ENCODE measurements at places on chromosomes 7 and 10.

- peak; percentile 36 for DNase-seq
These were observed 609 bp downstream of the DOCK4 start for GRCh38 chr7:112205343-112206237.

DNA sequence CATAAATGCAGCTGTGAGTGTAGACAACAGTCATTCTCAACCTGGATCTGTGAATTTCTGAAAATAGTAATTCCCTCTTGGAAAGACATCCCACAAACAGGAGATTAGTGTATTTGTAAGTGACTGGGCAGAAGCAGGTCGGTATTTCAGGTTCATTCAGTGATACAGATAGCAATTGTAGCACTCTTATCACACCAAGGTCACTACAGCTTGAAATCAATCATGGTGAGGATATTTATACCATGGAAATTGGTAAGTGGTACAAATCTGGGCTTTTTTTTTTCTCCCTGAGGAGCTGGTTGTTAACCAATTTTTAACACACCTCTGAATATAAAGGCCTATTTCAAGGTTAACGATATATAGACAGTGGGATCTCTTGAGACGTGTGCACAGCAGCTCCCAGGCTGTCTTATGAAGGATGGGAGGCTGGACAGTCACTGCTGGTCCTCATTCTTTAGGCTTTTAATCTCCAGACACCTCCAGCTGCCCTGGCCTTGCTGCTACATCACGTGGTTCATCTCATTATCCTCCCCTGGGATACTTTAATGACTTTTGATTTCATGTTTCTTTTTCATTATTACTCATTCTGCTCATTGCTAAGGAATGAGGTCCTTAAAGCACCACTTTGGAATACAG is 87.1 kb downstream of the ITGA8 start:
- DNase-seq, result no peak

- DNase-seq, result no peak
These were observed 165.8 kb upstream of the KLF14 start for GRCh38 chr7:130899638-130900401.

- DNase-seq, result no peak
These were observed 7.1 kb downstream of the UBE2D1 start for GRCh38 chr10:58341947-58342346.

- no peak for DNase-seq
These were observed 1.7 kb upstream of the UPP1 start for GRCh38 chr7:48087349-48087748.

GRCh38 chr7:38153515-38153914 is 24.5 kb upstream of the STARD3NL start:
- DNase-seq, result no peak

- peak; percentile 15 for DNase-seq
These were observed 115.0 kb downstream of the ADCY1 start for GRCh38 chr7:45689011-45689796.

DNA sequence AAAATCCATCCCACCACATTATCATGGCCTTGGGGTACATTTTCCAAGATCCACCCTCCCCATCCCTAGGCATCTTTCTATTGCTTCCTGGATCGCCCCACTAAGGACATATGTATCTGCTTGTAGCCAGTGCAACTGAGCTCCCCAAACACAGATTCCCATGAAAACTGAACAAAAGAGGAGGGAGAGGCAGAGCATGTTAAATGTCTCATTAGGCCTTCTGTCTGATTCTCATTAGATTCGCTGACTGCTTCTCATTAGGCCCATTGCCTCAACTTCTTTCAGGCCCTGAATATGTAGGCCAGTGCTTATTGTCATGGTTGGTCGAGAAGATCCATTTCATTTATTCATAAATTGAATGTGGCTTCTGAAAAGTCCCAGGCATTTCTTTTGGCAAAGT is 698.9 kb downstream of the INHBA start:
- no peak for DNase-seq

DNA sequence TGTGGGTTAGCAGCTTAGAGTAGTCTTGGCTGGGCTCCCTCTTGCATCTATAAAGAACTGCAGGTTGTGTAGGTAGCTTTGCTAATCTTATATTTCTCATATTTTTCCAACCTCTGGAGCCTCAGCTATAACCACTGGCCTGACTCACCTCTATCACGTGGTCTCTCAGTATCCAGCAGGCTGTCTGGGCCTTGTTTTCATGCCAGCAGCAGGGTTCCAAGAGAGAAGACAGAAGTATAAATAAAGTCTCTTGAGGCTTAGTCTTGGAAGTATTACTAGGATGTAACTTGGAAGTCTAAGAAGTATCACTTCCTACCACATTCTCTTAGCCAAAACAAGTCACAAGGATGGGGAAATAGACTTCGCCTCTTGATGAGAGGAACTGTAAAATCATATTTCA is 73.3 kb downstream of the WIPF3 start:
- no peak for DNase-seq

DNA sequence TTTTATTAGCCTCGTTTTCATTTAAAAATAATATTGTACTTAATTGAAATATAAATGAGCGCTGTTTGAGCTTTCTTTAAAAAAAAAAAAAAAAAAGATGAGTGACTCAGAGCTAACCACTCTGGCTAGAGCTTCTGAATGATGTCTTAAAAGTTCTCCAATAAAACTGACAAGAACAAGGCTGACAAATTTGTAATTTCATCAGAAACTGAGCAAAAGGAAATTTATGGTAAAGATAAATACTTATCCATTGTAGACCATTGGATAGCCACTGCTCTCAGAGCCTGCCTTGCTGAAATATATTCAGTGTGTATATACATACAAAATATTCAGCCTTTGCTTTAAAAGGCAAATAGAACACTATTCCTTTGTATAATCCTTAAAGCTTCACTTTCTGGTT is 91.2 kb upstream of the OIT3 start:
- DNase-seq, result no peak

DNA sequence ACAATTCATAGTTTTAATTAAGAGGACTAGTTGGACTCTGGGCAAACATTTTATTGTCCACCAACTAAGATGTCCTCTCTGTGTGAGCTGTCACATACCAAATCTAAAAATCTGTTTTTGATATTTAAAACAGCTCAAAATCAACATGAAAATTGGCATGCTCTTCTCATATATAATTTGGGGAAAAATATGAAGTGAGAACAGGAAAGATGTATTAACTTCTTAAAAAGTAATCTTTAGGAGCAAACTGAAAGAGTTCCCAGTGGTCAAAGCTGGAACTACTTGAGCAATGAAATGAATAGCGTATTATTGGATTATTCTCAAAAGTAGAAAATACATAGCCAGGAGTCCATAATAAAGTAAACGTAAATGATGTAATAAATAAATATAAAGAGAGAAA is 147.2 kb downstream of the DYNC1I1 start:
- DNase-seq, result no peak

- DNase-seq, result no peak
These were observed 237.3 kb downstream of the SEMA3A start for GRCh38 chr7:83957333-83957732.

- DNase-seq, result no peak
These were observed 6.2 kb upstream of the PIK3CG start for GRCh38 chr7:106858618-106859532.

- DNase-seq, result no peak
These were observed 54.0 kb upstream of the HECW1 start for GRCh38 chr7:43058271-43059066.

DNA sequence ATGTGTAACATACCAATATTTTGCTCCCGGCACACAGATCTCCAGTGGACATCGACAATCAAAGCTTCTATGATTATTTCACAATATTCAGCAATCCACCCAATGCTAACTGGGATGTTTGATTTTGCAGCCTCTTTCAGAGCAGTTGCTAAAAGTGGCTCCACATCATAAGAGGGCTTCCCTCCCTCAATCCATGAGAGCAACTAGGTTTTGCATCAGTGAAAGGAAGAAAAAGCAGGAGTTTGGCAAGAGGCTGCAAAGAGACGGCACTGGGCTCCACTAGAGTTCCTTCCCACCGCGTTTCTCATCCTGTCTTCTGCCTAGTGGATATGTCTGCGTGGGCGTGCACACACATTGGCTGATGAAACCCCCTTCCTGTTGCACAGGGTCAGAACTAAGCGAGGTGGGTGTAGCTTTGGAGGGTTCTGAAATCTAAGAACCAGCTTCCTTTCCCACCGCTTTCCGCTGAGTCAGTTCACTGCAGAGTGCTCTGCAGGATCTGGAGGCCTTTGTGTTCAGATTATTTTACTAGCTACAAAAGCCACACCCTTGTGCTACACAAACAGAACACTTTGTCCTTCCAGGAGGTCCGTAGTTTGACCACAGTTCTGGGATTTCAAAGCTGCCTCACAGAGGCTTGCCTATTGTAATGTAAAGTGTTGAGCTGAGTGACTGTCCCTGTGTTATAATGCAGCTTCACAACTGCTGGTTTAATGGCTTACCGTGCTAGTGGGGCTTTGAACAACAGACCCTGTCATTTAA is 28.1 kb downstream of the ARL4A start:
- DNase-seq, result peak; percentile 83

GRCh38 chr7:41955451-41955850 is 252.6 kb upstream of the INHBA start:
- no peak for DNase-seq

DNA sequence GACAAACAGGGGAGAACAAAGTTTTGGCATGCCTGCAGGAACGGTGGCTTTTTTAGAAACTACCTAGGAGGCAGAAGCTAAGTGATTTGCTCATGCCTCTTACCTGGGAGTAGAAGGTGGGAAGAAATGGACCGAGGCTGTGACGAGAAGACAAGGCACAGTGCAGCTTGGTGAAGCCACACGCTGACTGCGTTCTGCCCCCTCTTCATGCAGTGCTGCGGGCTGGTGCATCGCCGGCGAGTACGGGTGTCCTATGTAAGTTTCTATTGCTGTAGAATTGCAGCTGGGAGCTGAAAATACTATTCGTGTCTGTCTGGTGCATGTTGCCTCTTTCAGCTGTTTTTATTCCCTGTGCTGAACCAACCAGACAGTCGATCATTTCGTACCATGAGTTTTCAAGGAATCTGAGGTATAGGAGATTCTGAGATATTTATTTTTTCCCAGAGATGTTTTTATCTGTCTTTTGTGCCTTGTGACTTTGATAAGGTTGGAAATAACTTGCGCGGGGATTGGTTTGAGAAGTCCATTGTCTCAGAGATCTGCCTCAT is 120.9 kb downstream of the CACNB2 start:
- no peak for DNase-seq

GRCh38 chr10:120600871-120601649 is 144.0 kb downstream of the PLPP4 start:
- no peak for DNase-seq

DNA sequence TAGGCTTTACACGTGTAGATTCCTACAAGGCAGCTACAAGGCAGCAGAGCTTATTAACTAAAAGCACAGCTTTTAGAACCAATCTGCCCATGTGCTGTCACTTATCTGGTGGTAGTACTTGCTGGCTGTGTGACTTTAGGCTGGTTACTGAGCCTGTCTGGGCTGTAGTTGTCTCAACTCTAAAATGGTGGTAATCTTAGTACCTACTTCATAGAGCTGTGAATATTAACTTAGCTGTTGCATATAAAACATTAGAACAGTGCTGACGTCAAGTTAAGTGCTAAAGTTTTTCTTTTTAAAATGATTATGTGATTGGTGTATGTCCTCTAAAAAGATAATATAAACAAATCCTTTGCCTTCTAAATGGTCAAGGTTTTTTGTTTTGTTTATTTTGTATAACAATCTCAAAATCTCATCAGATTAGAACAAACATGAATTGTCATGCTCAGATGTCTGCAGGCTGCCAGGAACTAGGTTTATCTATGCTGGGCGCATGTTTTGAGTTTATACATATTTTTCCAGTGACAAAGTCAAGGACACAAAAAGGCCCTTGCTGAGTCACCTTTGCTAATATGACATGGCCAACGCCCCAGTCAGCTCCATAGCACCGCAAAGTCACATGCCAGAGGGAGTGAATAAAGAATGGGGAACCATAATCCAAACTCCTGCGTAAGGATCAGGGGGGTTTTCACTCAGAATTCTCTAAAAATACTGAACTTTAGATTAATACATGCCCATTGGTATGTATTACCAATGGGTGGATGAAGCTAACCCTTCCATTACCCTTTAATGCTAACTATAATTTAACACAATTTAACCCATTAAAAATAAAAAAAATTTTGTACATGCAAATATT is 39.8 kb upstream of the ARL4A start:
- DNase-seq, result no peak

DNA sequence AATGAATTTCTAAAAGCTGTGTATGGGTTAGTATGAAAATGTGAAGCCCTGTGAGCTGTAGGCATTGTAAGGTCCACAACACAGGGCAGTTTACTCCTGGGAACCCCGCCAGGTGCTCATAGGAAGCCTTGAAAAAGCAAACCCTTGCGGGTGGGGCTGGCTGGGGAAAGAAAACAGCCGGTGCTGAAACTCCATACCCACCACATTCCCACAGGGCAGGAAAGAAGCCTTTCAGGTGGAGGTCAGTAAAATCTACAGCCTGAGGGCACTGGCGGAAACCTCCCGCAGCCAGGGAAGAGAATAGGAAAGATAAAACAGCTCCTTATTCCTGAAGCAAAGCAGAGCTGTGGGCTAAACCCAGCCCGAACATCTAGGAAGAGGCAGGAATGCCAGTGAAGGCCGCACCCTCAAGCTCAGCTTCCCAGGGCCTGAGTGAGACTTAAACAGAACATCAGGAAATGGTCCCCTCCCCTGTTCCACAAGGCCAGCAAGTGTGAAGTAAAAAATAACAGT is 34.7 kb downstream of the PODXL start:
- no peak for DNase-seq

GRCh38 chr7:81534996-81535395 is 234.9 kb downstream of the HGF start:
- no peak for DNase-seq

DNA sequence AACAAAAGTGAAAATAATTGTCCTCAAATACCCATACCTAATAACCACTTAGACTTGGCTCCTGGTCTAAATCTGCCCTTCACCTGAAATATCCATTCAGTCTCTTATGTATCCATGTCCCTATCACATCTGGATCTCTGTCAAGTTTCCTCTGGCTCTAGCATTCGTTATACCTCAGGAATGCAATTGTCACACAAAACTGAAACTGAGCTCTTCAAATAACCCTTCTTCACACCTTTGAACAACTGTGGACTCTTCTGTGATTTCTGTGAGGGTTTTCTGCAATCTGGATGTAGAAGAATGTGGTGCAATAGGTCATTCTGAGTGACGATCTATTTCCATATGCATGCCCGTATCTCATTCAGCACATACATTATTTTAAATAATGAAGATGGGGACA is 53.5 kb upstream of the FGL2 start:
- no peak for DNase-seq

DNA sequence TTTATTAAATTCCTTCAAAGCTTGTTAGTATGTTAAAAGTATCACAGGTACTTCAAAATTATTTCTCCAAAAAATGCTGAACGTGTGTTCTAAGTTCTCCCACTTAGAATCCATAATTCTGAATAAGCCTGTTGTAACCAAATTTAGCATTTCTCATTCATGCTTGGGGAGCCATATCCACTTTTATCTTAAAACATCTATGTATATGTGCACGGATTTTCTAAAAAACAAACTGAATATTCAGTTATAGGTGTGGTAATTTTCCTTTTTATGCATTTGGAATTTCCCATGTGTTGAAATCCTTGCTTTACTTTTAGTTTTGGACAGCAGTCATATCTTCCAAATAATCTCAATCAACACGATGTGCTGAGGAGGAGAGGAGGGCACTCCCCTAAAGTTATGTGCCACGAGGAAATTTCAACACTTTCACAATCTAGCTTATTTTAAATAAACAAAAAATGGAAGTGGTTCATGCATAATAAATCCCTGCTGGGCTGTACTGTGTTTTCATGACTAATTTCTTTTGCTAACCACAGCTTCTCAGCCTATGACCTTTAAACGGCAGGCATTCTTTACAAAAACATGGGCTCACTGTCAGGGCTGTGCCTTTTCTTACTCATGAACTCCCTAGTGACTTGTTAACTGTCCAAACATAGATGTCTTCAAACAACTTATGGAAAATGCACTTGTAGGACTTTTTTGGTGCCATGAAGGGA is 380.3 kb upstream of the SEMA3C start:
- DNase-seq, result peak; percentile 87
